ENCODE measurements at places on chromosomes 1 and 21. TPM values are rescaled to one million over a fixed set of nuclear protein-coding genes. Genes with fewer than 3 reads are reported as not detected.

- peak; percentile 34 for DNase-seq
Measured at GRCh38 chr1:111161843-111162487, 21.9 kb downstream of the CEPT1 start.

- DNase-seq, result peak; percentile 79
Measured at GRCh38 chr1:34165422-34165921, 442 bp upstream of the CSMD2 start.

DNA sequence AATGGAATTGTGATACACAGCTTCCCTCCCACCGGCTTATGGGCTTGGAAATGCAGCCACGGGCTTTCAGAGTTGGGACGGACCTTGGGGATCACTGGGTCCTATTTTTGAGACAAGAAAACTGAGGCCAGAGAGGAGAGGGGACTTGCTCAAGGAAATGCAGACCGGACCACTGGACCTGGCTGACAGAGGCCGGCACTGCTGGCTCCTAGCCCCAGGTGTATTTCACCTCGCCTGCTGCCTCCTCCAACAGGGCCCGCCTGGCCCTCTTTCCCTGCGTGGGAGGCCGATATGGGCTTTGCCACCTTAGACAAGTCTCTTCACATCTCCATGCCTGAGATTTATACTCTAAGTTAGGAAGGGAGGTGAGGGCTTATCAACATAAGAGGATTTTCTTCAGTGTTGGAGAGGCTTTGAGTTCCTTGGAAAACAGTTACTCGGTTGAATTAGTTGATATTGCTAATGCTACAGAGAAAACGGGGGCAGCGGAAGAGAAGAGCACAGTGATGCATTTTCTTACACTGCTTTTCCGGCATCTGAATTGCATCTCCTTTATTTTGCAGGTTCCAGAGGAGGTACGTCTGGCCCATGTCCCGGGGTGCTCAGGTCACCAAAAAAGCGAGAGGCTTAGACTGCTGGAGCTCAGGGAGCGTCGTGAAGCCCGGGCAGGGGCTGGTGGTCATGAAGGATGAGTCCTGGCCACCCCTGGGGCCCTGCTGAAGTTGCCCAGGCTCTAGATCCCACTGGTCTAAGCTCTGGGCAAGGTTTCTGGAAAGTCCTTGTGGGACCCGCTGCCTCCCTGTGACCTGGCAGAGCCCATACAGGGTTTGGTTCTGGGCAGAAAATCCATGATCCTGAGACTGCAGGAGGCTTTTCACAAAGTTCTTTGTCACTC is 44.7 kb downstream of the CAPN2 start:
- DNase-seq, result no peak

DNA sequence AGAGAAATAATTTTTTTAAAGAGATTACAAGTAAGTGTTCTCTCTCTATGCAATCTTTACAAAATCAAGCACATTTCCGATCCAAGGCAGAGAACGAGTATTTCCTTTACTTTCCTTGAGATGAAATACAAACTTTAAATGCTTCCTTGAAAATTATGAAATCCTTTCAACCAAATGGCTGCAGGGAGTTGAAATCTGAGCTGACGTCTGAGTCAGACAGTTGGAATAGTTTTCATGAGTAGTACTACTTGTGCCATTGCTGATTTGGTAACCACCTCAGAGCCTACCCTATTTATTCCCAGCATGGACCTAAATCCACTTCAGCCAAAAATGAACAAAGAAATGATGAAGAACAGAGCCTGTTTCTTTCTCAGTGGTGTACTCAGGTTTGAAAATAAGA is 183.6 kb downstream of the GIPC2 start:
- DNase-seq, result no peak

GRCh38 chr1:221274373-221274772 is 395.1 kb downstream of the HLX start:
- peak; percentile 38 for DNase-seq

- DNase-seq, result no peak
Measured at GRCh38 chr1:206963740-206964139, 6.5 kb downstream of the FCAMR start.

- no peak for DNase-seq
Measured at GRCh38 chr1:43619314-43619790, 30.6 kb upstream of the KDM4A start.

DNA sequence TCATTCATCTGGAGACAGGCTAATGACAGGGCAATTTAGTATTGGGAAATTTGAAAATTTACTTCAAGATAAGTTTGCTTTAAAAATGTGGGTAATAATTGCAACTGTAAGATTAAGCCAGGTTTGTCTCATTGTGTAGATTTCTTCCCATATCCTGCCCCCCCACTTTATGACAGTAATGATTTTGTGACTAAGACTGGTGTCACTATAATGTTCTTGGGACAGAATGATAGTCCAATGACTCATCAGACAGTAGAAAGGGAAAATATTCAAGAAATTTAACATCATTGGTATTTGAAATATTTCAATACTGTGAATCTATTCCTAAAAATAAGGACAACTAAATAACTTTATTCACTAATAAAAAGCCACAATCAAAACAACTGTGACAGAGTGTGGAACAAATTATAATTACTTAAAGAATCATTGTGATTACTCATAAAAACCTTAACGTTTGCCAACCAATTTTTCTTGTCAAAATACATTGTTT is 36.7 kb downstream of the FH start:
- no peak for DNase-seq

GRCh38 chr1:240194120-240194519 is 102.4 kb downstream of the FMN2 start:
- DNase-seq, result peak; percentile 86

- no peak for DNase-seq
Measured at GRCh38 chr1:95983831-95984230, 737.8 kb upstream of the PTBP2 start.

DNA sequence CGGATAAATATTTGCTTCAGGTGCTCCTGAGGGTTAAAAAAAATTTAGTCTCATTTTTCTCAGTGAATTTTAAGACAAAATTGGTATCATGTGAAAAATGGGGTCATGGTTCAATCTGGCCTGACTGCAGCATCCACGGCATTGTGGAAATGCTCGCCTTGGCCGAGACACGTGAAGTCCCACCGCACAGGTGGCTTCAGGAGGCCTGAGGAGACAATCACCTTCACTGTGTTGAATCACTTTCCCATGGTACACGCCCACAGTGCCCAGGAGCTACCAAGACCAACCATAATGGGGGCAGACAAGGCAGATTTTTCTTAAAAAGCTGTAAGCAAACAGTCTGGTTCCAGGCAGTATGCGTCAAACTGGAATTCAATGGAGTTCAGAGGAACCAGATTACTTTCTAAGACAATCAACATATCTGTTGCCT is 11.0 kb upstream of the CPLANE2 start:
- DNase-seq, result no peak

DNA sequence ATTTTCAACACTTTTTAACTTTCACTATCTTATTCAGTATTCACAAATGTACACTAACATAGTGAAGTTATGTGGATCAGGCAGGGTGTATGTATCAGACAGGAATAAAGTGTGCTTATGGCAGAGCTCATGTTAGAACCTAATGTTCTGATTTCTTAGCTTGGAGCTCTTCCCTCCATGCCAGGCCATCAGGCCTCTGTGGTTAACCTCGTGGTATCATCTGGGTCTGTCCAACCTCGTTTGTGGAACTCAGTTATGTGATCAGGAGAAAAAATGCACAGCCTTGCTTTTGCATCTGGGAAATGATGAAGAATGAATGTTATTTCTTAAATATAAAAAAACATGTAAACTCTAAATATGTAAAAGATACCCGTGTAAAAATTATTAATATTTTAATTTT is 86.9 kb downstream of the MPZL1 start:
- no peak for DNase-seq

DNA sequence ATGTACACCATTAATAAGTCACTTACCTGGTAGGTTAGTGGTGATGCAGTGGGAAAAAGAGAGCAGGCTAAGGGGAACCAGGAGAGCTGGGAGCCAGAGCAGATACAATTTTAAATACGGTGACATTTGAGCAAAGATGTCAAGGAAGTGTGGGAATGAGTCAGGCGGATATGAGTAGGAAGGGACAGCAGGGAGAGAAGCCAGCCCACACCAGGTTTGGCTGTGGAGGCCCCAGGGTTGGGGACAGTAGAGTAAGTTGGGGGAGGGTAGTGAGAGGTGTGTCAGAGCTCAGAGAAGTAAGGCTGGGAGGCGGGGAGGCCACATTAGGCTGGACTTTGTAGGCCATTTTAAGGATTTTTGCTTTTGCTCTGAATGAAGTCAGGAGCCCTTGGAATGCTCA is 482.0 kb downstream of the DISC1 start:
- no peak for DNase-seq

DNA sequence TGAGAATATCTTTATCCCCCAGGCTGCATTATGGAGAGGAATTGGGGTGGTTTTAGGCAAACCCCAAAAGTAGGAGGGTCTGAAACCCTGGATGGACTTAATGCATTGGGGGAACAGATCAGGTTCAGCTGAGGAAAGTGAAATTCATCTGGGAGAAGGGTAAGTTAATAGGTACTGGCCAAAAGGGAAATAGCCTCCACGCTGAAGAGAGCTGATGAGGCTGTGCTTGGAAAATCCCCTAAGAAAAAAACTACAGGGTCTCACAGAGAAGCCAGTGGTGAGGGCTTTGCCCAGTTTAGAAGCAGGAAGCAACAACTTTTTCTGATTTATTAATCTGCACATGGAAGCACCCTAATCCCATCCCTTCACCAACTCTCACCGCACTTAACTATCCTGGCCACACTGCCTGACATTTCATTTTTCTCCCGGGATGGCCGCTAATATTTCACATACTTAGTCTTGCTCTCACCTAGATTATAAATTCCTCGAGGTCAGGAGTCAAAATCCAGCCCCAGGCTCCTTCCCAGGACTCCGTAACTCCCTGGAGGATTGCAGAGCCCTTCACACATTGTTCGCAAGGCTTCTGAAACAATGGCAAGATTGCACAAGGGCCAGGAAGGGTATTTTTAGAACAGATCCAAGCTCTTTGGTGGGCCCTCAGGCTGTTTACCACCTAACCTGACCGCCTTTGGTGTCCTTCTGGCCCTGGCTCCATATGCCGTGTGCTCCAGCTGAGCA is 60.9 kb upstream of the TARBP1 start:
- no peak for DNase-seq

DNA sequence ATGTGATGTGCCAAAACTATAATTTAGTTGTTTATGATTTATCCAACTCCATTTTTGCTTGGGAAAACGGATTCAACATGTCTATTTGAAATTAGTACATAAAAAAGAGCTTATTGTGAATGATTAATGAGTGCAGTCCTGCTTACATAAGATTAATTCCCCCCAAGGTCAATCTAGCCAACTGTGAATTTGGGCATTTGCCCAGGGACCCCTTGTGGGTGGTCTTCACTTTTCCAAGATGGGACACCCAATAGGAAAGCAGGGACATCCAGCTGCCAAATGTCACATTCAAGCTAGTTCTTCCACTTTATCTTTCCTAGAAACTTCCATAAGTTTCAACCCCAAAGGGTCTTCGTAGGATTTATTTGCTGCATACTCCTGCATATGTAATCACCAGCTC is 362.4 kb upstream of the PKN2 start:
- DNase-seq, result no peak

DNA sequence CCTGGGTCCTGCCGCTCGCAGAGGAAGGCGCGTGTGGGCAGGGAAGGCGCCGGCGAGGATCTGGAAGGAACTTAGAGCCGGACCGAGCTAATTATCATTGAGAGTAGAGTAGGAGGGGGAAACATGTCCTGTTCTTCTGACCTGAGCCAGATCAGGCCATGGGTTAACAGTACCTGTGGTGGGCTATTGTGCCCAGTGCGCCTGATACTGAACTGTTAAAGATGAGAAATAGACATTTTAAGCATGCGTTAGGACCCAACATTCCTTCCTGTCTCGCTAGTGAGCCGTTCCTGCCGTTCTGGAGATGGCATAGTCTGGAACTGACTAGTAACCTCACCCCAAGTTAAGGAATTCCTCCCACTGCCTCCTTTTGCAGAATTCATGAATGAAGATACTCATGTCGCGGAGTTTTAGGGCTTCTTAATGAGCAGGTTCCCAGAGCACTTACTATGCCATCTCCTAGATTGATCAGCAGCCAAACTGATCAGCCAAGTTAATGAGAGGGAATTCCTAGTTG is 870 bp downstream of the STRIP1 start:
- DNase-seq, result no peak

- no peak for DNase-seq
Measured at GRCh38 chr1:227726924-227727599, 8.0 kb downstream of the JMJD4 start.

FAM131C gene
- polyA plus RNA-seq, result 6.3 TPM

RIMKLA gene
- 29.9 TPM for polyA plus RNA-seq

B3GALT2 gene
- 2.3 TPM for polyA plus RNA-seq

PTTG1IP gene
- polyA plus RNA-seq, result 335 TPM

SV2A gene
- polyA plus RNA-seq, result 112 TPM

SELE gene
- polyA plus RNA-seq, result 0.20 TPM

SPATA1 gene
- polyA plus RNA-seq, result not detected
